Metanephros (tissue), 2 donors: ENCODE measurements at places on chromosomes 16 and 17. TPM values are rescaled to one million over a fixed set of nuclear protein-coding genes. Genes with fewer than 3 reads are reported as not detected.

Gene NETO2
- 16.7 TPM for total RNA-seq

Gene KRT33B
- total RNA-seq = not detected

Gene PLEKHG4
- 41.7 TPM for total RNA-seq

Gene TNFRSF17
- total RNA-seq = not detected

Gene KRT27
- total RNA-seq = not detected

Gene ADAD2
- 0.18 TPM for total RNA-seq

Gene NPIPA3
- 1.1 TPM for total RNA-seq

Gene SDR42E1
- 8.9 TPM for total RNA-seq

Gene MAP2K6
- total RNA-seq = 19.9 TPM

Gene SLC43A2
- 42.3 TPM for total RNA-seq

Gene SPATA32
- total RNA-seq = 0.12 TPM

Gene SLC35G6
- not detected for total RNA-seq

Gene ASB16
- total RNA-seq = 5.7 TPM

Gene ALOX15B
- total RNA-seq = 0.99 TPM

Gene KRTAP17-1
- total RNA-seq = not detected

Gene ALOXE3
- not detected for total RNA-seq

Gene KCNG4
- total RNA-seq = not detected

Gene OMG
- total RNA-seq = not detected

Gene DLX3
- total RNA-seq = 0.41 TPM

Gene MMP15
- total RNA-seq = 20.7 TPM

Gene CES3
- total RNA-seq = 3.1 TPM

Gene JPH3
- 0.53 TPM for total RNA-seq

Gene KRTAP1-5
- total RNA-seq = not detected

Gene ST6GALNAC2
- total RNA-seq = 6.9 TPM

Gene TBC1D3G
- total RNA-seq = 0.29 TPM

Gene SDR42E2
- total RNA-seq = 0.18 TPM

Gene ADAP2
- total RNA-seq = 11.1 TPM

Gene CLEC18A
- 56.1 TPM for total RNA-seq

Gene HBQ1
- 6.5 TPM for total RNA-seq

Gene DNAI2
- not detected for total RNA-seq

Gene FAAP100
- total RNA-seq = 29.5 TPM

Gene NLRC3
- total RNA-seq = 1.9 TPM

Gene VASN
- 94.4 TPM for total RNA-seq

Gene CD300A
- total RNA-seq = 5.0 TPM

Gene ACSM2A
- 57.6 TPM for total RNA-seq
